Neural progenitor cell (in vitro differentiated cells): ENCODE measurements at places on chromosomes 12 and 14. TPM values are rescaled to one million over a fixed set of nuclear protein-coding genes. Genes with fewer than 3 reads are reported as not detected.

GRCh38 chr12:70260646-70261045 lies 17.4 kb downstream of the CNOT2 start:
- H3K4me1 ChIP-seq, result peaks cover 11% of the 10 kb centered on the region
- H3K36me3 ChIP-seq, result peaks cover 8% of the 10 kb centered on the region
- no peak overlapping the region for H3K4me3 ChIP-seq
- no peak for DNase-seq
- H3K27ac ChIP-seq, result no peak overlapping the region

DNA sequence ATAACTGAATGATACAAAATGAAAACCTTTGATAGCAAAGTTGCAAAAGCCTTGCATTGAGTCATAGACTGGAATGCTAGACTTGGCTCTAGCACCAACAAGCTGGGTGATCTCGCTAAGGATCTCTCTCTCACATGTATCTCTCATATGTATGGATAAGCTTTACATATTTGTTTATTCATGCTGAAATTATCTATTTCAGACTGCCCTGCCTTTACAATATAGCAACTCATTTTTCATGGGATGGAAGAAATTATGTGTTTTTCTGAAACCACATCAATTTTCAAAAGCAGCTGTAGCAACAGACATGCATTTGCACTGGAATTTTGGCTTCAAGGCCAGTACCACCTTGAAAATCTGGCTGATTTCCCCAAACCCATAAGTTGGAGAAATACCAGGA lies 11.4 kb downstream of the RERG start:
- H3K4me3 ChIP-seq, result no peak overlapping the region
- no peaks in the 10 kb centered on the region for H3K4me1 ChIP-seq
- H3K27ac ChIP-seq, result no peak overlapping the region
- DNase-seq, result no peak
- H3K27me3 ChIP-seq, result no peaks in the 10 kb centered on the region

DNA sequence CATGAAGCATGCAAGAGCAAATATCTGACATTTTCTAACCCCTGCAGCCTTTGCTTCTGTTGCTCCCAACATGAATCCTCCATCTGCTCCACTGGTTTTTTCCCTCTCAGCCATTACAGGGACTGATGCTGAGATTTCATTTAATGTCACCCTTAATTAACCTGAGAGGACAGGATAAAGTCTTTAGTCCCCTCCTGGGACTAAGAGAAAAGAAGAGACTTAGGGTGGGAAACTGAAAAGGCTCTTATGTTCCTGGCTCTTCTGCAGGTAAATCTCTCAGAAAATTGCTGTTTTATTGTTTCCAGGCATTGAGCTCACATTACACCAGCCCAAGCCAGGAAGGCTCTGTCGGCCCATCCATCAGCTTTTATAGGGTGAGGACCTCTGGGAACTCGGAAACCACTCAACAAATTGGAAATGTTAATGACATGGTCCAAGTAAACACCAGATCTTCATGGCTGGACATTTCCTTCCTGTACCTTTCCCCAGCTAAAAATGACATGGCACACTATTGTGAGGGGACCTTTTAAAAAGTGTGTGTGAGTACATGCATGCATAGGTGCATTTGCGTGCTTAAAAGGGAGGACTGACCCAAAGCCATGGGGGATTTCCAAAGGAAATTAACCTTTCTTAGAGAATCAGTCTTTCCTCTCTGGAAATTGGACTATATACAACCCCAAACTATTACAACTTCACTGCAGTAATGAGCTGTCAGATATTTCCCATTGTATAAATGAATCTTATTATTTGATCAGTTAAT lies 408.1 kb upstream of the TMTC1 start:
- no peak overlapping the region for H3K4me3 ChIP-seq
- no peaks in the 10 kb centered on the region for H3K36me3 ChIP-seq
- no peaks in the 10 kb centered on the region for H3K27me3 ChIP-seq
- no peak for DNase-seq

DNA sequence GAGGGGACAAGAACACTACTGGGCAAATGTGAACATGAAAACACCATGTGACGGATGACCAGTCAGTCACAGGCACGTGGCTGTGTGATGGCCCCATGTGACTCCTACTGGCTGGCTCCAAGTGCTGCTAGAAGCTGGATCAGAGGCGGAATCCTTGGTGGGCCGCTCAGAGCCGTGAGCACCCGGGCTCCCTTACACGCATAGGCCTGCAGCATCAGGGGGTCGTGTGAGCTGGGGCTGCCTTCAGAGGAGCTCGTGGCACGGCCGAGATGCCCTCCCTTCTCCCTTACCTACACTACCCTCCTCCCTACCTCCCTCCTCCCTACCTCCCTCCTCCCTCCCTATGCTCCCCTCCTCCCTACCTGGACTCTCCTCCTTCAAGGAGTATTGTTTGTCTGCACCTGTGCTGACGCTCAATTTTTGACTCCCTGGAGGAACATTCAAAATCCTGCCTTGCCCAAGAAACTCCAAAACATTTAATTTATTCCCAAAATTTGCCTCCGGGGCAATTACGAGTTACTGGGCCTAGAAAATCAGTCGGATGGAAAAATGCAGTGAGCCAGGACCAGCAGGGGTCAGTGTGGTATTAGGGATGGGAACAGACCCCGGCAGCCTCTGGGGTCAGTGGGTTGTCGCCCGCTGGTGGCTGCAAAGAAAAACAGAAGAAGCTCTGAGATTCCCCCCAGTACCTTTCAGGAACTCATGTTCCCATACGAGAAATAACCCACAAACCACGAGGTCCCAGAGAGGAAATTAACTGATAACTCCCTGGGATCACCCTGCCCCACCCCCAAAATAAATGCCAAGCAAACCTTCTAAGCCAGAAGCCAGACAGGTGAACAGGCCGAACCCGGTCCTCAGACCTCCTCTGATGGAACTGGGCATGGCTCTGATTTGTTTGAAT lies 61.3 kb downstream of the C14orf132 start:
- no peak overlapping the region for H3K4me3 ChIP-seq
- H3K4me1 ChIP-seq, result peaks cover 7% of the 10 kb centered on the region
- DNase-seq, result peak; percentile 89
- H3K27me3 ChIP-seq, result no peaks in the 10 kb centered on the region

DNA sequence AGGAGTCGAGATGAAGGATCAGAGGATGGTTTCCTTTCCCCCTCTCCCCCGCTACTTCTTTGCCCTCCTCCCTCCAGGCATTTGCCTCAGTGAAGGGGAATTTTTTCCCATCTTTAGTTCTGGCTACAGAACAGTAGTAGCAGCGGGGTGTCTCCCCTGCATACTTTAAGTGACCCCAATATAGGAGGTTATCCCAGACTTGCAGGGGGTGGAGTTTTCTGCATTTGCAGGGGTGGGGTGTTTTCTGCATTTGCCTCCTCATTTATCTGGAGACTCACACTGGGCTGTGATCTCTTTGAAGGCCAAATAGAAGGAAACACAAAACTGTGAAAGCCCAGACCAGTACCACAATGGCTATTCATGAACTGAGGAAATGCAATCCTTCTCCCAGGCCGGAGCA lies 19.8 kb downstream of the PTPRB start:
- H3K36me3 ChIP-seq, result no peaks in the 10 kb centered on the region
- peaks cover 5% of the 10 kb centered on the region for H3K4me1 ChIP-seq
- H3K4me3 ChIP-seq, result no peak overlapping the region
- H3K27ac ChIP-seq, result no peak overlapping the region
- peaks cover under 1% of the 10 kb centered on the region for H3K27me3 ChIP-seq

DNA sequence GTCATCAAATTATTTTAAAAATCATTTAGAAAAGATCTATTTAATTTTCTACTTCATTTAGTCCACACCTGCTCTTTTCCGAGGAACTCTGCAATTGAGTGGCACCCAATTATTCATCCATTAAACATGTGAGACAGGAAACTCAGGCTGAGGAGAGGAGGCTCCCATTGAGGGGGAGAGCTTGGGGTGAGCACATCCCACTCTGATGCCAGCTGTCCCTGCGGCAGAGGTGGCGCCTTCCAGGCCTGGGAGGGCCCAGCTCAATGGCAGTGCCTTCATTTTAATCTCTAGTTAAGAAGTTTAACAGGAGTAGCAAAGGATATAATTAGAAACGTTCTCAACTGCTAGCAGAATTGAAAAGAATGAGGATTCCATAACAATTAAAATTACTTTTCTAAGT lies 92.0 kb downstream of the ITPR2 start:
- H3K4me1 ChIP-seq, result peaks cover 9% of the 10 kb centered on the region
- no peaks in the 10 kb centered on the region for H3K27me3 ChIP-seq
- no peaks in the 10 kb centered on the region for H3K36me3 ChIP-seq
- H3K27ac ChIP-seq, result no peak overlapping the region
- no peak overlapping the region for H3K4me3 ChIP-seq
- no peak for DNase-seq

DNA sequence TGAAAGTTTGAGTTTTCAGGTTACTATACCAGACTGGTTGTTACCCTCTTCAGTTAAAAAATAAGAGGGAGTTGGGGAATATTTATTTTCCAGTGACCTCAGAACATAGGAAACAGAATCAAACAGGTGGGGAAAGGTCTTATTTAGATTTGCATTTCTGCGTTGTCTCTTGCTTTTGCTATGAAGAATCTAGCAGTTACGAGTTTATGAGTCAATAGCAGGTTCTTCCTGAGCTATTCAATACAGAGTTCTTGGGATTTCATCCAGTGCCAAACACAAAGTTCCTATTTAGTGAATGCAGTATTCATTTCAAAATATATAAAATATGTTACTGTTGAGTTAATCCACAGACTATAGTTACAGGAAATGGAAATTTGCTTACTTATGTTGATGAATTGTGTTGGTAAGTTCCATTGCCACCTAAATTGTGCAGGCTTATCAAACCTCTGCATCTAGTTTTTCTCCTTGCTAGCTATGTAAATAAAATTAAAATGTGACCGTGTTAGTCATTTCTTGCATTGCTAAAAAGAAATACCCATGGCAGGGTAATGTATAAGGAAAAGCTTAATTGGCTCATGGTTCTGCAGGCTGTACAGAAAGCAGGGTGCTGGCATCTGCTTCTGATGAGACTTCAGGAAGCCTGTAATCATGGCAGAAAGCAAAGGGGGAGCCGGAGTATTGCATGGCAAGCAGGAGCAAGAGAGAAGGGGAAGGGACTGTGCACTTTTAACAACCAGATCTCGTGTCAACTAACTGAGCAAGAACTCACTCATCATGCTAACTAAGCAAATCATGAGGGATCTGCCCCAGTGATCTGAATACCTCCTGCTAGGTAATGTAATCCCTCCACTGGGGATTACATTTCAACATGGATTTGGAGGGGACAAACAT lies 110.2 kb downstream of the KTN1 start:
- H3K36me3 ChIP-seq, result no peaks in the 10 kb centered on the region
- no peak overlapping the region for H3K27ac ChIP-seq
- peaks cover 8% of the 10 kb centered on the region for H3K4me1 ChIP-seq
- DNase-seq, result peak; percentile 33
- no peaks in the 10 kb centered on the region for H3K27me3 ChIP-seq
- no peak overlapping the region for H3K4me3 ChIP-seq

GRCh38 chr12:104976703-104977102 lies 9.4 kb upstream of the NOPCHAP1 start:
- H3K27me3 ChIP-seq, result no peaks in the 10 kb centered on the region
- no peaks in the 10 kb centered on the region for H3K36me3 ChIP-seq
- H3K27ac ChIP-seq, result no peak overlapping the region
- no peak for DNase-seq

DNA sequence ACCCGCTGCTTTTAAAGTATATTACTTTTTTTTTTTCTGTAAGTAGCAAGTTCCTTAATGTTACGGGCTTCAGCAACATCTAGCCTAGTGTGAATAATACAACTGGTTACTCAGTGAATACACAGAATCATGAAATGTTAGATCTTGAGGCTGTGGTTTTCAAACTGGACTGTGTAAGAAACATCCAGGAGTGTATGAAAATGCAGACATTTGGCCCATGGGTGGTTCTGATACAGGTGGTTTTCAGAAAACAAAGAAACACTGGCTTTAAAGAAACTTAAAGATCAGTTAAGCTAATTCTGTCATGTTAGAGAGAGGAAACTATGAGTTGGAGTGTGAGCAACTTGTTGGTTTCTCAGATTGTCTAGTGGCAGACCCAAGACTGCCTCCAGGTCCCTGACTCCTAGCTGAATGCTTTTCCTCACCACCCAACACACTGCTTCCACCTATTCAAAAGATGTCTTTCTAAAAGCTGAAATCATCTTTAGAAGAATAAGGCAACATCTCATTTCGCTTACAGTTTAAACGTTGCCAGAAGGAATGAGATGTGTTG lies 36.1 kb downstream of the TBC1D30 start:
- H3K27ac ChIP-seq, result no peak overlapping the region
- peaks cover 25% of the 10 kb centered on the region for H3K4me1 ChIP-seq
- H3K36me3 ChIP-seq, result no peaks in the 10 kb centered on the region
- no peak overlapping the region for H3K4me3 ChIP-seq
- no peak for DNase-seq

- no peaks in the 10 kb centered on the region for H3K36me3 ChIP-seq
- H3K4me3 ChIP-seq, result no peak overlapping the region
- H3K4me1 ChIP-seq, result no peaks in the 10 kb centered on the region
- no peak overlapping the region for H3K27ac ChIP-seq
- DNase-seq, result no peak
Observed at GRCh38 chr14:25011095-25011494, 38.9 kb downstream of the STXBP6 start.

DNA sequence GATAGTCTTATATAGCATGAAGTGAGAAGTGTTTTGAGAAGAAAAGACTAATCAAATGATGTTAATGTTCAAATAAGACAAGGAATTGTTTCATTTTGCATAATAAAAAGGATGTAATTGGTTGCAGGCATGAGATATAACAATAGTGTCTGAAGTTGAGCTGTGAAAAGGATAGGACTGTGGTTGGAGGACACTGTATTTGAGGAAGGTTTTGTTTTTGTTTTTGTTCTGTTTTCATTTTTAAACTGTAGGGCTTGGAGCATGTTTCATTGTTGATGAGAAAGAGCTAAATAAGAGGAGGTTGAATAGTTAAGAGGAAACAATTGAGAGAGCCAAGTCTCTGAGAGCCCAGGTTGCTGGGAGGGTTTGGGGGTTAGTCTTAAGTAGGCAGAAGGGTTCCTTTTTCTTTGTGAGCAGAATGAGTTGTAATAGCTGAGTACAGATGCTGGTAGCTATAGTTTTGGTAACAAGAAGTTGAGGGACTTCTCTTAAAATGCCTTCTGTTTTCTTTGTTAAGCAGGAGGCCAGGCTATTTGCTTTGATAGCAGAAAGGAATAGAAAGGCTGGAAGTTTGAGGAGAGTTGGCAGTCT lies 58.4 kb downstream of the CCDC91 start:
- H3K4me3 ChIP-seq, result no peak overlapping the region
- peaks cover 27% of the 10 kb centered on the region for H3K4me1 ChIP-seq

GRCh38 chr14:44736326-44736725 lies 225.4 kb downstream of the KLHL28 start:
- H3K27me3 ChIP-seq, result no peaks in the 10 kb centered on the region
- no peak overlapping the region for H3K4me3 ChIP-seq
- no peaks in the 10 kb centered on the region for H3K4me1 ChIP-seq
- no peak overlapping the region for H3K27ac ChIP-seq
- DNase-seq, result no peak
- no peaks in the 10 kb centered on the region for H3K36me3 ChIP-seq

The ARG2 gene
- 91.8 and 92.4 TPM in 2 replicates for total RNA-seq

The NPFF gene
- not detected in 2 replicates for total RNA-seq

The GPR132 gene
- 0.22 and 0.51 TPM in 2 replicates for total RNA-seq

The LRCOL1 gene
- total RNA-seq, result 0.34 TPM in 1 of 2 replicates, not detected in the other

The TMCC3 gene
- 7.2 and 9.5 TPM in 2 replicates for total RNA-seq
